SK-N-SH (cell line): ENCODE measurements at places on chromosomes 16 and 17. TPM values are rescaled to one million over a fixed set of nuclear protein-coding genes. Genes with fewer than 3 reads are reported as not detected.

DNA sequence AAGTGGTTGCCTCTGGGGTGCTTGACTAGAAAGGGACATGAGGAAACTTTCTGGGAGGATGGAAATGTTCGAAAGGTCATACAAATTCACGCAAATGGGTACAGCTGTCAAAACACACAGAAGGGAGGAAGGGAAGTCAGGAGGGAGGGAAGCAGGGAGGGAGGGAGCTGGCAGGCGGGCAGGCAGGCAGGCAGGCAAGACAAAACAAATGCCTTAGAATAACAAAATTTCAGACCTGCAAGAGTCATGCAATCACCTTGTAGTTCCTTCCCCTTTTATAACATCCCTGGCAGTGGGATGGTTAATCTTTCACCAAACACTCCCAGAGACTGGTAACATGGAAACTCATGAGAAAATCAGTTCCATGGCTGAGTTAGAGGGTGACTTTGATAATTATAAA, 189.2 kb downstream of the STX8 start:
- no peak overlapping the region for H3K27ac ChIP-seq
- H3K36me3 ChIP-seq, result no peaks in the 10 kb centered on the region
- H3K4me1 ChIP-seq, result no peaks in the 10 kb centered on the region
- H3K27me3 ChIP-seq, result no peaks in the 10 kb centered on the region
- no peak overlapping the region for H3K4me3 ChIP-seq
- no peak for DNase-seq

GRCh38 chr17:6061290-6061689, 8.9 kb upstream of the WSCD1 start:
- H3K4me1 ChIP-seq, result no peaks in the 10 kb centered on the region
- no peaks in the 10 kb centered on the region for H3K36me3 ChIP-seq
- H3K4me3 ChIP-seq, result no peak overlapping the region
- no peak for DNase-seq
- peaks cover 44% of the 10 kb centered on the region; the same call in 1 of the 2 replicates for H3K27me3 ChIP-seq
- no peak overlapping the region for H3K27ac ChIP-seq

DNA sequence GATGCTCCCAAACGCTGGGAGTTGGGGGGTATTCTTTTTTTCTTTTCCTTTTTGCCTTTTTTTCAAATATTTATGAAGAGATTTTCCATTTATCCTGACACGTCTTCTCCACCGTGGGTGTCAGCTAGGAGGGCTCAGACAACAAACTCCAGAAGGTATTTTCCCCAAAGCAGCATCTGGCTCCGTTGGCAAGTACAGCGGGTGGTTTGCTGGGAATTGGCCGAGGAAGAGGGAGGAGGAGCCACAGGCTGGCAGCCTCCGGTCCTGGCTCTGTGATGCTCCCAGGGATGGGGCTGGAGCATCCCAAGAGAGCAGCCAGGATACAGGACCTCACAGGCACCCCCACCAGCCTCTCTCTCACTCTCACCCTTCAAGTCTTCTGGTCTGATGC, 10.9 kb upstream of the CACNG4 start:
- H3K4me1 ChIP-seq, result peaks cover 54% of the 10 kb centered on the region
- H3K27ac ChIP-seq, result peak overlapping the region; percentile 96
- H3K27me3 ChIP-seq, result no peaks in the 10 kb centered on the region

DNA sequence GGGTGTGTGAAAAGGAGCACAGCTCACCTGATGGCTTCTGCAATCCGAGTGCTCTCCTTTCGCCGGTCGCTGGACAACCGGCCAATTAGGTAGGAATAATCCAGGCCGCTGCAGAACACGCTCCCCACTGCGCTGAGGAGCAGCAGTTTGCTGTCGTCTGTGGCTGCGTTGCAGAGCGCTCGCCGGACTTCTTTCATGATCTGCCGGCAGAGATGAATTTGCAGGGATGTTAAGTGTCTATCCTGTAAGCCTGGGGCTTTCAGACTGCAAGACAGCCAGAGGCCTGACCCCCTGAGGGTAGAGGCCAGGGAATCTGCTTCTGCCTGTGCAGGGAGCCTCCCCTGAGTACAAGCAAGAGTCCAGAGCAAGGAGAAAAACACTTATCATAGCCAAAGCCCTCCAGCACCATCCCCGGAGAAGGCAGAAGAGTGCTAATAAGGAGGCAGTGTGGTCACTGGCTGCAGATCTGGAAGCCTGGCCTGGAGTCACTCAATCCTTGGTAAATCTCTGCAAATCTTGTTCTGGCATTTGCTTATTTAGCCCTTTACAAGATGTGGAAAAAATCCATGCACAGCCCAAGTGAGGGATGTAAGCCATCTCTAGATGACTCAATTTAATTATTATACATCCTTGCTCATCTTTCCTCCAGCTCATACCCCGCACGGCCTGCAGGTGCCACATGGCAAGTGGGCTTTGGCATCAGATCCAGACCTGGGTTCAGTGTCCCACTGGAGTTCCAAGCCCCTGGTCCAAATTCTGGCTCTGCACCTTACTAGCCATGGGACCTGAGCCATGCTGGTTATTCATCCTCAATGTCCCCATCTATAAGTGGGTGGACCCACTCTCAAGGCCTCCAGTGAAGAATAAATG, 80.2 kb downstream of the DYNLRB2 start:
- no peak for DNase-seq
- H3K27ac ChIP-seq, result no peak overlapping the region
- no peak overlapping the region for H3K4me3 ChIP-seq
- H3K27me3 ChIP-seq, result no peaks in the 10 kb centered on the region
- no peaks in the 10 kb centered on the region for H3K4me1 ChIP-seq

DNA sequence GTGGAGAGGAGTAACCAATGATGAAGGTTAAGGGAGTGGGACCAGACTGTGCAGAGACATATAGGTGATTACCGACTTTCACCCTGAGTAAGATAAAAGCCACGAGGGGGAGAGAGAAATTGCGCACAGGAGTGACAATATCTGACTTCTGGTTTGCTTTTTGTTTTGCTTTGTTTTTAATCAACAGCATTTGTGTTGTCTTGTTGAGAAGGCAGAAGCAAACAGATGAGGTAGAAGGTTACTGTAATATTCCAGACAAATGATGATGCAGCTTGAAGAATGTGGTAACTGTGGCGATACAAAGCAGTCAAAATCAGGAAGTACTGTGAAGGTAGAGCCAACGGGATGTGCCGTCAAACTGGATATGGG, 7.5 kb downstream of the PELP1 start:
- peaks cover 11% of the 10 kb centered on the region for H3K36me3 ChIP-seq
- DNase-seq, result no peak
- no peaks in the 10 kb centered on the region for H3K27me3 ChIP-seq
- H3K27ac ChIP-seq, result no peak overlapping the region
- no peak overlapping the region for H3K4me3 ChIP-seq

GRCh38 chr17:9003355-9004131, 17.8 kb upstream of the NTN1 start:
- H3K36me3 ChIP-seq, result no peaks in the 10 kb centered on the region
- H3K27me3 ChIP-seq, result peaks cover 30% of the 10 kb centered on the region
- DNase-seq, result peak; percentile 35
- H3K27ac ChIP-seq, result no peak overlapping the region
- H3K4me1 ChIP-seq, result no peaks in the 10 kb centered on the region
- no peak overlapping the region for H3K4me3 ChIP-seq

- H3K27ac ChIP-seq, result peak overlapping the region; percentile 93; the same call in 1 of the 2 replicates
- peaks cover 35% of the 10 kb centered on the region for H3K4me1 ChIP-seq
Observed at GRCh38 chr16:49756775-49757558, 98.9 kb downstream of the ZNF423 start.

DNA sequence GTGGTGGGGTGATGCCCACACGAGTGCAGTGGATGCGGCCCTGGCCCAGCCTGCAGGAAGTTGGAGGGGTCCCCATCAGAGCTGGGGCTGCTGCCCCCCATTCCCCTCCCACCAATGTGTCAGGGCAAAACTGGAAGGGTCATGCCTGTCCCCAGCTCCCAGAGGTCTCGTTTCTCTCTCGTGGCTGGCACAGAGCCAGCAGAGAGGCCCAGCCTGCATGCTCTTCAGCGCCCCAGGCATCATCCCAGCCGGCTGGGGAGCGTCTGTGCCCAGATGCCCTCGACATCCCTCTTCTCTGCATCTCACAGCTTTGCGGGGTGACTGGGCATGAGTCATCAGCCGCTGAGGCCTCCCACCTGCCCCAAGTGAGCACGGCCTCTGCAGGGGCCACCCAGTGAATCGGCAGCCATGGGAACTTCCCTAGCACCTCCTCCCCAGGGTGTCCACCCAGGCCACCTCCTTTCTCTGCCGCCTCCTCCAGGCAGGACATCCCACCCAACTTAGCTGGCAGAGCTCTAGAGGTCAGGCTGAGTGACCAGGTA, 9.8 kb upstream of the CSNK1D start:
- H3K27me3 ChIP-seq, result no peaks in the 10 kb centered on the region
- no peaks in the 10 kb centered on the region for H3K36me3 ChIP-seq
- H3K27ac ChIP-seq, result no peak overlapping the region
- peaks cover 27% of the 10 kb centered on the region for H3K4me1 ChIP-seq
- no peak overlapping the region for H3K4me3 ChIP-seq
- DNase-seq, result peak; percentile 96

GRCh38 chr17:29160253-29160652, 19.9 kb downstream of the MYO18A start:
- no peak overlapping the region for H3K27ac ChIP-seq
- no peaks in the 10 kb centered on the region for H3K27me3 ChIP-seq
- DNase-seq, result no peak
- H3K4me3 ChIP-seq, result no peak overlapping the region
- H3K4me1 ChIP-seq, result peaks cover 37% of the 10 kb centered on the region
- H3K36me3 ChIP-seq, result peaks cover 6% of the 10 kb centered on the region; the same call in 1 of the 2 replicates

DNA sequence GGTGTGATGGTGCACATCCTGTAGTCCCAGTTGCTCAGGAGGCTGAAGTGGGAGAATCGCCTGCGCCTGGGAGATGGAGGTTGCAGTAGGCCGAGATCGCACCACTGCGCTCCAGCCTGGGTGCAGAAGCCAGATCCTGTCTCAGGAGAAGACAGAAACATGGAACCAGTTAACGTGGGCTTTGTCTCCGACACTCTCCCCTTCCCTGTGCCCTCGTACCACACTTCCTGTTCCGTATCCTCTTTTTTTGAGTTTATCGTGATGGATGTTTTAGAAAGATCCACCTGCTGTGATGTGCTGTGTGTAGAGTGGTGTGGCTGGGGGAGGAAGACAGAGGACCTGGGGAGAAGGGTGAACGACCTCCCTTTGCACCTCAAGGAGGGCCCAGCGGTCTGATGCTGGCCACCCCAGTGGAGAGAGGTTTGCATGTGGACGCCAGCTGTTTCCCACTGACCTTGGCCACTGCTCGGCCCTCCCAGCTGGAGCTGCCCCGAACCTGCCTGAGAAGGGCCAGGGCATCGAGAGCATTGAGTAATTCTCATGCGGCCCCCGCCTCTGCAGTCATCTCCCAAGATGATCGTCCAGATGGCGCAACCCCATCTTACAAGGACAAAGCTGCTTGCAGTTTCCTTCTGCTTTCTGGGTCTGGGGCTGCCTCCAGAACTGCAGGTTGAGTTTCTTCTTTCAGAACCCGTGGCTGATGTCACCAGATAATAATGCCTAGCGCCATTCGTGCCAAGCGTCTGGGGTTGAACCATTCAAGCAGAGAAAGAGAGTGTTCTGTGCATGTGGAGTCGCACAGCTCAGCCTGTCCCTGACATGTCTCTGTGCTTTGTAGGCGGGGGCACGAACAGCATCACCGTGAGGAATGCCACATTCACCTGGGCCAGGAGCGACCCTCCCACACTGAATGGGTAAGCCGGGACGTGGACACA, 126.3 kb downstream of the ABCC1 start:
- 0 out of 2 replicates have a peak, but pooled peaks cover 9% of the 10 kb centered on the region for H3K4me1 ChIP-seq
- H3K36me3 ChIP-seq, result peaks cover 29% of the 10 kb centered on the region
- no peak for DNase-seq
- no peak overlapping the region for H3K4me3 ChIP-seq
- no peak overlapping the region; the same call in 1 of the 2 replicates for H3K27ac ChIP-seq

DNA sequence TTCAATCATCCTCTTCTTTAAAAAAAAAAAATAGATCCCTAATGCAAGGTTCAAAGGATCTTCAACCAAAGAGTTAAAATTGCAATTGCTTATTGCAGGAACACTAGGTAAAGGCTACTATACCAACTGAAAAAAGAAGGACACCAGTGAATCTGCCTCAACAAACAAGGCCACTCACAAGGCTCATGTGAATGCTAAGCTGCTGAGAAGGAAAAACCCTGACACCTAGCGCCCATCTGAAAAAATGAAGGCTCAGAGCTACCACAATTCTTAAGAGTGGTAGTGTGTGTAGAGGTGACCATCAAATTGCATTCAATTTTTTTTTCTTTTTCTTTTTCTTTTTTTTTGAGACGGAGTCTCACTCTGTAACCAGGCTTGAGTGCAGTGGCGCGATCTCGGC, 201.6 kb upstream of the C17orf78 start:
- DNase-seq, result peak; percentile 61
- H3K27ac ChIP-seq, result no peak overlapping the region
- H3K36me3 ChIP-seq, result peaks cover 6% of the 10 kb centered on the region
- H3K4me3 ChIP-seq, result no peak overlapping the region
- H3K27me3 ChIP-seq, result no peaks in the 10 kb centered on the region

- peaks cover 9% of the 10 kb centered on the region for H3K27me3 ChIP-seq
- H3K36me3 ChIP-seq, result no peaks in the 10 kb centered on the region
- no peak overlapping the region for H3K4me3 ChIP-seq
- H3K27ac ChIP-seq, result no peak overlapping the region
Observed at GRCh38 chr17:74729866-74730265, 7.2 kb upstream of the RAB37 start.

The SLC16A5 gene
- polyA plus RNA-seq, result 0.03 and 0.06 TPM in 2 replicates

The KRT34 gene
- 0.05 and 0.08 TPM in 2 replicates for polyA plus RNA-seq

The TBC1D3C gene
- polyA plus RNA-seq, result not detected in 2 replicates

The CCDC154 gene
- polyA plus RNA-seq, result 0.35 and 0.41 TPM in 2 replicates
